ENCODE measurements at places on chromosomes 3 and 15.

GRCh38 chr3:179181993-179182551, 33.9 kb downstream of the PIK3CA start:
- DNase-seq: no peak

DNA sequence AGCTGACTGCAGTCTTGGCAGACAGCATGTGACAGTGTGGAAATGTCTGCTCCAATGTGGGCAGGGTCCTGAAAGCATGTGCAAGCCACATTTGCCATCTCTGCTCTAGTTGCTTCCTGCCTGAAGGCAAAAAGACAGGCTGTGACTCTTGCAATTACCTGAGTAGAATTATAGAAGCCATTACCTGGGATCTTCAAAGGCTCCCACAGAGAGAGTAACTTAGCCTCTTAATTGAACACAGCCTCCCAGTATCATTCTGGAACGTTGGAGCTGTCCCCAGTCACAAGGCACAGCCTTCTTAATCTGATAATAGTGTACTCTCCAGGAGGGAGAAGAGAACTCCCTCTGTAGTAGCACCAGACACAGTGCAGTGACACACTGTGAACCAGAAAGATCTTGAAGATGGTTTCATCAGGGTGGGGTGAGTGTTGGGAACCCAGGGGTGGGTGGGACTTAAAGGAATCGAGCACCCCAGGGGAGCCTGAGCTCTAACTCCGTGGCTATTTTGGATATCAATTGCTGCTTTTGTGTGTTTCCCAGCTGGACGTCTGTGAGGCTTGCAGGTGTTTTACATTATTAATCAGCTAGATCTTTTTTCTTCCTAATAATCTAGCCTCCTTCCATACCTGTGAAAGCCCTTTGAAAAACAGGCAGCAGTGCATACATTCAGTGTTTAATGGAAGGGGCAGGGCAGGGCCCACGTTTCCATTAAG, 40.6 kb upstream of the GLCE start:
- no peak for DNase-seq

DNA sequence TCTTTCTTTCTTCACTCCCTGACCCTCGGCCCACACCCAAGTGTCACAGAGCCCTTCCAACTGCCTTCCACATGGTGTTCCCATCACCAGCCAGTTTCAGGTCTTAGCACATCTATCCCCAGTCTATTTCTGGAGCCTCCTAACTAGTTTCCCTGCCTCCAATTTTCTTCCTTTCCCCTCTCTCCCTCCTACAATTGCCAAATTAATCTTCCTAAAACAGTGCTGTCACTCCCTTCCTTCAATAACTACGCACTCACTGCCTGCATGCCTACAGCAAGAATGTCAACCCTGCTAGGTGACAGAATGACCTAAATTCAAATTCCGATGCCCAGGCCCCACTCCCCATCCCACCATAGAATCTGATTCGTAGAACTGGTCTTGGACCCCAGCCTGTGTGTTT, 36.1 kb upstream of the CA12 start:
- DNase-seq: no peak

- no peak for DNase-seq
Measured at GRCh38 chr3:23508464-23508863, 297.3 kb upstream of the UBE2E1 start.

- no peak for DNase-seq
Measured at GRCh38 chr15:67855842-67856241, 16.0 kb upstream of the RNU6-1 start.

DNA sequence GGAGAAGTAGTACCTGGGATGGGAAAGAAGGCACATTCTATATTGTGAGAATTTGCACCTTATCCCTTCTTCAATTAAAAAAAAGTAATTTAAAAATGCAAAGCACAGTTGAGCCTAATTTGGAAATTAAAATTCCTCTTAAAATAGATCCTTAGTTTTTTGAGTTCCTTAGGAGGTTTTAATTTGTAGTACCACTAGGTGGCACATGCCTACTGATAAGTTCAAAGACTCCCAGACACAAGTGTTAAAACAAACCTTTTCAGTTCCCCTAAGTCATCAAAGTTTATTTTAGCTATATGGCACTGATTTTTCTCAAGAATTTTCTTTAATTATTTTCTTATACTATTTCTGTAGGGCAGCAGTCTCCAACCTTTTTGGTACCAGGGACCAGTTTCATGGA, 127.6 kb upstream of the AZI2 start:
- DNase-seq: no peak

GRCh38 chr3:120039642-120040610, 54.3 kb downstream of the GSK3B start:
- no peak for DNase-seq

DNA sequence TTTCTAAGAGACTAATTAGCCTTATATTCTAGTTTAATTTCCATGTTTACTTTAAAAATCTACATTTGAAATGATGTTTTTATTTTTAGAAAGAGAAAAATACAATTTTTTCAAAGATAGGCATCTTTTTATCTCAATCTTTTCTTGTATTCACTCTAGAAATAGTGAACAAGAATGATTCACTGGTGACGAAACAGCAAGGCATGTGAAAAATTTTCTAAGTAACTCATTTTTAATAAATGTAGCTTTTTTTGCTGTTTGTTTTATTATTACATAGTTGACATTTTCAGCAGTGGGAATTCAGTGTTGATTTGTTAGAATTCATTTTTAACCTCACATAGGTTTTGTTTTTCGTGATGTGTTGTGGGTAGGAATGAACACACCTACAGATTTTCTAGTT, 1226.4 kb downstream of the NSUN3 start:
- DNase-seq: no peak

- no peak for DNase-seq
Measured at GRCh38 chr3:161619351-161619750, 122.7 kb downstream of the OTOL1 start.

GRCh38 chr3:123163141-123163540, 38.6 kb upstream of the SEC22A start:
- DNase-seq: no peak

DNA sequence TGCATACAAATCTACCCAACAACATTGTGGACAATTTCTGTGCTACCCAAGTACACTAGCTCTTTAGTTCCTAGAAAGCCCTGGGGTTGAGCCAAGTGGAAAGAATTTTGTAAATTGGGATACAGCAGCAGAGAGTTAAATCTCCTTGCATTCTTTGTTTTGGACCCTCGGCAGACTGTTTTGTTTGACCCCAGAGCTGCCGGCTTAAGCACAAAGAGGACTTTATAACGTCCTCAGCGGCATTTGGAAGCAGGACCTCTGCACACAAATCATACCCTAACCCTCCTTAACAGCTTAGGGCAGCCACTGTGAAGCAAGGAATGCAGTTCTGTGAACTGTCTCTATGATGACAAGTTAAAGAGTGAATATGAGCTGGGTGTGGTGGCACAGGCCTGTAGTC, 415.3 kb downstream of the CNTN4 start:
- no peak for DNase-seq

GRCh38 chr15:63505842-63506222, 1.4 kb downstream of the USP3 start:
- no peak for DNase-seq

GRCh38 chr15:50183112-50183794, 1.3 kb downstream of the SLC27A2 start:
- DNase-seq: no peak

DNA sequence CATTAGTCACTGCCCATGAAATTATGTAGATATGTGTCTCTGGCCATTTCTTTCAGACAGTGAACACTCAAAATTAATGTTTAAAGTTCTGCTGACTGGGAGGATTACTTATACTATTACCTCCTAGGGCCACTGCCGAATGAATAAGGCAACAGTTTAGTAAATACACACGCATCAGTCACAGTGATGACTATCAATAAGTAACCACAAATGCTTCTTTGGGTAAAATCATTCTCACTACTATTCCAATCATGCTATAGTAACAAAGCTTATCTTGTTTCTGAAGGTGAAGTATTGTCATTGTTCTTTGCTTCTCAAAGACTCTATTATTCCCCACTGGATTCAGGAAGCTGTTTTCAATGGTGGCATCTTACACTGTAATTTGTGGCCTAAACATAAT, 478.8 kb downstream of the EPHA3 start:
- no peak for DNase-seq

GRCh38 chr3:152302521-152303021, 33.8 kb downstream of the MBNL1 start:
- no peak for DNase-seq

- no peak for DNase-seq
Measured at GRCh38 chr3:5282703-5283102, 95.2 kb downstream of the EDEM1 start.

DNA sequence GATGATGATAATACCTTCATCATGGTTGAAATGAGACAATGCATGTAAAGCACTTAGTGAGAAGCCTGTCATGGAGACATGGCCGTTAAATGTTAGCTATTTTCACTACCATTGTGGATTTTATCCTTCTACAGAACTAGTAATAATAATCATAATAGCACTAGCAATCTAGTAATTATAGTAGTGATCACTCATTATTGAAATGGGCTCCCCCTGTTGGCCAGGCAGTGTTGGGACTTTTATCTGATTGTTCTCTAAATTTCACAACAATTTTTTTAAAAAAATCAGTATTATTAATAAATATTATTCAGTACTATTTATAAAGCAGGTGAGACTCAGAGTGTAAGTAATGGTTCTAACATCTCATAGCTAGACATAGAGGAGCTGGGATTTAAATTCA, 396.3 kb downstream of the IL5RA start:
- no peak for DNase-seq

GRCh38 chr3:24385012-24385615, 109.5 kb downstream of the THRB start:
- DNase-seq: no peak

DNA sequence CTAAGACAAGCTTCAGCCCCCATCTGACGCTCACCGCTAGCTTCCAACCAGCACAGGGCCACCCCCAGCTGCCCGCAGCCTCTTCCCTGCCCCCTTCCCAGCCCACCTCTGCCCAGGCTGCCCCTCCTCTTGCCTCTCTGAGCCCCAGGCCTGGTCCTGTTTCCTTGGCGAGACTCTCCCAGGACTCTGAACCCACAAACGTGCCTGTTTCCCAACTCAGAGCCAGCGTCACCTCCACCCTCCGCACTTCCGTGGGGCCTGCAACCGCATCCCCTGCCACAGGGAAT, 35.0 kb downstream of the ZXDC start:
- DNase-seq: no peak

DNA sequence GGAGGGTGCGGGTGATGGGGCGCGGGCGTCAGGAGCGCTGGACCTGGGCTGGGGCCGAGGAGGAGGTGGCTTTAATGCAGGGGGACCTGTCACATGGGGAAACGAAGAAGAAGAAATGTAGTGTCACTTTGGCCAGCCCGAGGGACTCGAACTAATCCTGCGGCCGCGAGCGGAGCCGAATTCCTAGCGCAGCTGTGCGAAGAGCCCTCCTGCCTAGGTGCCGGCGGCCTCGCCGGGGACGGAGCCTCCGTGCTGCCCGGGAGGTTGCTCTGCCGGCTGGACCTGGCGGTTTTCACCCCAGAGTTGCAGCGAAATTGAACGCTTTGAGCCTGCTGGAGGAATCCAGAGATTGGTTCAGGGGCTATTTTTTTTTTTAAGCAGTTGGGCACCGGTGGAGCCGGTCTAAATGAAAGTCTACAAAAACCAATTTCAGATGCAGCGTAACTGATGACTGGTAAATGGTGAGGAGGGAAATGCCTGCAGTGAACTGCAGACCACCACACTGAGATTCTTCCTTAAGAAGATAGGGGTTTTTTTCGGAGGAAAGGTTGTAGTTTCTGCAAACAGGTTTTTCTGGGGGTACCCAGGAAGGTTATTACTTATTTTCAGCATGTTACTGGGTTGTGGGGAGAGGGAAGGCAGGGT, 662 bp downstream of the TMEM108 start:
- DNase-seq: no peak

DNA sequence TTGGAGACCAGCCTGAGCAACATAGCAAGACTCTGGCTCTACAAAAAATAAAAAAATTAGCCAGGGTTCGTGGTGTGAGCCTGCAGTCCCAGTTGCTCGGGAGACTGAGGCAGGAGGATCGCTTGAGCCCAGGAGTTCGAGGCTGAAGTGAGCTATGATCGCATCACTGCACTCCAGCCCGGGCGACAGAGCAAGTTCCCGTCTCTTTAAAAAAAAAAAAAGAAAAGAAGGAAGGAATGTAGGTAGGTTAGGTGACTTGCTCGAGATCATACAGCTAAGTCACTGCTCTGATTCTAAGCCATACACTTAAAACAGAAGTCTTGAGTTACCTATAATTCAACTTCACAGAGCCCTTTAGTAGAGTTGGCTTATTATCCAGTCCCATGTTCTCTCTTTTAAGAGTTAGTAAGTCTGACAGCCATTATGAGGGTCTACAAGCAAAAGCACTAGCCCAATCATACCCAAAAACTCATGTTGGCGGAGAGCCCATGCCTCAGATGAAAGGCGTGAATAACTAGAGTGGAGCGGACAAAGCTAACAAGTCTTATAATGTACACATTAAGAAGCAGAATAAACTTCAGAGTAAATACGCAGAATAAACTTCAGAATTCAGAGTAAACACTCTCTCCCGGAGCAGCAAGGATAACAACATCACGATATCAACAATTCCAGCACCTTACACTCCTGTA, 768 bp downstream of the AAGAB start:
- DNase-seq: no peak

GRCh38 chr3:184333190-184333589, 4.2 kb upstream of the FAM131A start:
- no peak for DNase-seq

GRCh38 chr3:2838546-2839157, 271.5 kb downstream of the IL5RA start:
- no peak for DNase-seq

DNA sequence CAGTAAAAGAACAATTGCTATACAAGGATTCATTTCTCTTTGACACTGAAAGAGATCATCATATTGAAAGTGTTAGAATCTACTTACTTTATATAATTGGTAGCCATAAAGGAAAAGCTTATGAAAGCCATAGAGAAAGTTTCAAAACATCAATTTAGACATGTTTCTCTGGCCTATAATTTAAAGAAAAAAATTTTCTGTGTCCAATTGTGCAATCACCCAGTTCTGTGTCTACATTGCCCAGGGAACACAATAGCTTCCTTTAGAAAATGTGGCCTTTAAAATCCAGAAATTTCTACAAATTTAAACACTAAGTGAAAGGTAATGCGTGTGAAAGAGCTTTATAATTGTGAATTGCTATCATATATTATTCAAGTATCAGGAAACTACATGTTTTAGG, 259.2 kb downstream of the GBE1 start:
- no peak for DNase-seq

- no peak for DNase-seq
Measured at GRCh38 chr15:28942046-28942445, 56.3 kb downstream of the APBA2 start.

DNA sequence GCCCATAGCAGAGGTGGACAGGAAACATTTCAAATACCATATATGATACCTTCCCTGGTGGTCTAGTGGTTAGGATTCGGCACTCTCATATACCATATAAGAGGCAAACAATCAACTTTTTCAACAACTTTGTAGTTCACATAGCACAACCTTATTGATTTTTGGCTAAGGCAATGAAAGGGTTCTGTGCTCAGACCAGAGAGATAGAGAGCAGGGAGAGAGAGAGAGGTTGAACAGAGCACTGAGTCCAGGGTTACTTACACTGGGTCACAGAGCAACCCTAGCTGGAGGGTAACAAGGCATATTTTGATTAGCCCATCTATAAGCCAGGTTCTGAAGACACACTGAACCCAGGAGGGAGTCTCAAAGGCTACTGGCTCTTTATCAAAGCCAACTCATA, 83.8 kb downstream of the PLCH1 start:
- no peak for DNase-seq

- DNase-seq: no peak
Measured at GRCh38 chr15:83747050-83747717, 93.3 kb downstream of the ADAMTSL3 start.
